ENCODE measurements at places on chromosomes 2 and 18.

DNA sequence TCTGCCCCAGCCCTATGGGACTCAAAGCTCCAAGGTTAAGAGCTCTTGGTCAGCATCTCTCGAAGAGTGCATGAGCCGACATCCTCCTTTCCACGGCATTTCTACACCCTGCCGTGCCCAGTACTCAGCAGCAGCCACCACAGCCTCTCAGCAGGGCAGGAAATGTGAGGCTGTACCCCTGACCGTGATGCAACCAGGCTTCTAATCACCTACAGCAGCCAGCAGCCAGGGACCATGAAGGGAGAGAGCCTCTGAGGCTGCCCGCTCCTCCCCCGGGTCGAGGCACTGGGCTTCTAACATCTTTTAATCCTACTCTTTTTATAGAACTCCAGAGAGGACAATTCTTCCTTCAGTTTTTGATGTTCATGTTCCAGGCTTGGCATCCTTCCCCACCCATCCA lies 6.5 kb downstream of the CYS1 start:
- DNase-seq: no peak

DNA sequence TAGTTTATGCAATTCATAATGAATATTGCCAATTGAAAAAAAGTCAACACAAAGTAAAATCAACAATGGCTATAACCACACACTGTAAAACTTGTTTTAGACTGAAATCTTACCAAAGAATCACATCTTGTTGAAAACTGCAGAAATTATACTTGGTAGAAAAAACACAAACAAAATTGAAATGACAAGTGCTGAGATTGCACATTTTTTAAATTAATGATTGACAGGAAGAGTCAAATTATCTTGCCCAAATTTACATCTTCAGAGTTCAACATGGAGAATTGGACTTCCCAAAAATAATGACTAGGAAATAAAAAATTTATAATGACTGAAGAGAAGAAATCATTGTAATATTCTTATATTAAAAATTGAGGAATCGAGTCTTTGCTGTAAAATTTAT lies 84.6 kb upstream of the TTC39C start:
- DNase-seq: no peak

DNA sequence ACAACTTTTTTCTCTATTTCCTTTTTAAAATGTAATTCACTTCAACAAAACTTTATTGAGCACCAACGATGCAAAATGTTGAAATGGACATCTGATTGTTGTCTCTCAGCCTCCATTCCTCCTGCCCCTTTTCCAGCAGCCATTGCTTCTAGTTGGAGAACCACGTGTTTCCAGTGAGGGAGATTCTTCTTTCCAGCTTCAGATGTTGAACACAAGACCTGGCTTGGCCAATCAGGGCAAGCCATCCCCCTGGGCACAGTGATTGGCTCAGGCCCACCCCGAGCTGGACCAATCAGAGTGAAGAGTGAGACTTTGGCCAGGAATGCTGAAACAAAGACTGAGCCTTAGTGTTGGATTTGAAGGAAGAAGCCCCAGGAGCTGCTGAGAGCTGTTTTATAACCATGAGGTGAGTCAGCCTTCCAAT lies 59.0 kb downstream of the E2F6 start:
- peak; percentile 75 for DNase-seq

DNA sequence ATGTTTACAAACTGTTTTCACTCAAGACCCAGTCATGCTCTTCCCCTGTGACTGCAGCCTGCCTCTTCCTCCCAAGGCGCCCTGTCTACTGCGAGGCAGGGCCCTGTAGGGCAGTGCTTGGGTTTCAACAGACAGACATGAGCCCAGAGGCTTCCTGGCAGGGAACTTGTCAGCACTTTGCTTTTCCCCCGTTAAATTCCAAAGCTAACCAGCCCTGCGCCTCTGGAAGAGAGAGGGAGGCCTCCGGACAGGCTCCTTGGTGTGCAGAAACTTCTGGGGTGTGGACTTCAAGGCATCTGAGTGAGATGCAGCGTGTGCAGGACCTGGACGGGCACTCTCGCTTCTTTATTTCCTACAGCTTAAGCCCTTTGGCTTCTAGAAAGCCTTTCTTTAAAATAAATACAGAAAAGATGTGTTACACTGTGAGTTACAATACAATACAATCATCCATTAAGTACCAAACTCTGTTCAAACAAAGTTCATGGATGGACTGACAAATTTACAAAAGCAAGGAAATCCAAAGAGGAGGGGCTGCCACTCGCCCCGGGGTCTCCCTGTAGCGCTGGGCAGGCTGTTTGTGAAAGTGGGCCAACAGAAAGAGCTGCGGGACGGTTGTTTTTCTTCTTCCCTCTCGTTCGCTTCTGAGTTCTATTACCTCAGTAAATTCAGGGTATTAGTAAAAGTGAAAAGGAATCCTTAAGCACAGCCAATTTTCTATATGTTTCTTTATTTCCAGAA lies 8.8 kb upstream of the ZNF516 start:
- no peak for DNase-seq

- DNase-seq: no peak
Measured at GRCh38 chr18:42480441-42480840, 525.4 kb downstream of the PIK3C3 start.

- no peak for DNase-seq
Measured at GRCh38 chr18:67455890-67456501, 60.5 kb downstream of the DSEL start.

GRCh38 chr2:1769703-1770422 lies 25.5 kb upstream of the PXDN start:
- no peak for DNase-seq

DNA sequence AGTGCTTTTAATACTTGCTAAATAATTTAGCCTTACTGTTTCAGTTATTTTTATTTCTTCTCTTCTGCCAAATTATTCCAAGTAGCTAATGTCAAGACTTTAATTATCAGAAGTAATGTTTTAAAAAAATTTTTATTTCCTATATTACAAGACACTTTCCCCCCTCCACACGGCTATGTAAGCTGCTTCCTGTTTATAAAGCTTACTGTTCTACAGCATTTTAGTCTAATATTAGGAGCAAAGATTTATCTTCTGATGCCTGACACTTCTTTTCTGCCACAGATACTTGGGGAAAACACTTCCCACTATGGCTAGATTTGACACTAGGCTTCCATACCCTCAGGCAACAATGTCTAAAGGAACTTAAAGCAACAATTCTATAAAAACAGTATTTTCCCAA lies 62.3 kb downstream of the ROCK1 start:
- no peak for DNase-seq

GRCh38 chr18:41864216-41864615 lies 90.8 kb upstream of the PIK3C3 start:
- no peak for DNase-seq

Data from GM04504 (cell line).